ENCODE measurements at places on chromosomes 3 and 15.

GRCh38 chr15:43006991-43007390, 86.4 kb upstream of the TTBK2 start:
- no peak for DNase-seq

GRCh38 chr3:107208796-107209195, 168.4 kb upstream of the CCDC54 start:
- DNase-seq, result no peak

DNA sequence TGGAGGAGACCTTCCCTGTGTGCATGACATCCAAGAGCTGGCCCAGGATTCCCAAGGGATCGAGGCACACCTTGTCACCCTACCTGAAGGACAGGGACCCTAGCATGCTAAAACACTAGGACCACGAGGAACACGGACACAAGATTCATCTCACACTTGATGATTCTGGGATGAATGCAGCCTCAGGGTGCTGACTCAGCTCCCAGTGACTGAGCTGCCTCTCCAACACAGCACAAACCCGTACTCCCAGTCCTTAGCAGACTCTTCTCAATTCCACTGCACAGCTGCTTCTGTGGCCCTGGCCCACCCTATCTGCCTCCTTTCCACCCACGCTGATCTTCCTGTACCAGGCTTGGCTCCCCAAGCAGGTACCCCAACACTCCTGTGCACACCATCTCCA, 9.1 kb upstream of the OXTR start:
- no peak for DNase-seq

GRCh38 chr3:13553686-13554085, 4.8 kb downstream of the FBLN2 start:
- no peak for DNase-seq

DNA sequence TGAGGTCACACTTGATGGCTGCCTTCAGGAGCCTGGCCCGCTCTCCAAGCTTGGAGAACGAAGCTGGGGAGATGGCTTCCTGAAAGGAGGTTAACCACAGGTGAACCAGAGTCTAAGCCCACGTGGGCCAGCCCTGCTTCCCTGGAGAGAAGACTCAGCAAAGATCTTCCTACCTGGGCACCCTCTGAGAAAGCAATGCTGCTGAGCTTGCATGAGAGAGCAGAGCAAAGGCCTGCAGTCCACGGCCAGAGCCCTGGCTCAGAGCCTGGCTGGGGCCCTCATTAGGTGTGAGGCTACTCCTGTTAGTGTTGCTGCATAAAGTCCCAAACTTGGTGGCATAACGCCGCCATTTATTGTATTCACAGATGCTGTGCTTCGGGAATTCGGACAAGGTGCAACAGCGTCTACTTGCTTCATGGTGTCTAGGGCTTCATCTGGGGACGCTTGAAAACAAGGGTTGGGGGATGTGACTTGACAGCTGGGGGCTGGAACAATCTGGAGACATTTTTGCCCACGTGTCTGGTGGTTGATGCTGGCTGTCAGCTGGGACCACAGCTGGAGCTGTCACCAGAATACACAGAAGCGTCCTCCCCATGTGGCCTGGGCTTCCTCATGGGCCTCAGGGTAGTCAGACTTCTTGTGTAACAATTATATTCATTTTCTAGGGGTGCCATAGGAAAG, 87.9 kb upstream of the MEF2A start:
- DNase-seq, result no peak

GRCh38 chr3:87833039-87833377, 225.8 kb downstream of the CGGBP1 start:
- no peak for DNase-seq

DNA sequence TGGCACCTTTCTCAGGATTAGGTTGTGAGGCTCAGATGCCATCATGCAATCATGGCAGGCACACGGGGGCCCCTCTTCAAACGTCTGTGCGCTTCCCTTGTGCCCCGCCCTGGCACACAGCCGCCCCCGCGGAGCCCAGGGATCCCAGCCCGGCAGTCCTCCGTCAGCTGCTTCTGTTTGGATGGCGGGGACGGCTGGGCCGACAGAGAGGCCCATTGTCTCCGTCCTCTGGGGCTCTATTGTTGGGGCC, 849 bp upstream of the HDAC11 start:
- DNase-seq, result no peak

DNA sequence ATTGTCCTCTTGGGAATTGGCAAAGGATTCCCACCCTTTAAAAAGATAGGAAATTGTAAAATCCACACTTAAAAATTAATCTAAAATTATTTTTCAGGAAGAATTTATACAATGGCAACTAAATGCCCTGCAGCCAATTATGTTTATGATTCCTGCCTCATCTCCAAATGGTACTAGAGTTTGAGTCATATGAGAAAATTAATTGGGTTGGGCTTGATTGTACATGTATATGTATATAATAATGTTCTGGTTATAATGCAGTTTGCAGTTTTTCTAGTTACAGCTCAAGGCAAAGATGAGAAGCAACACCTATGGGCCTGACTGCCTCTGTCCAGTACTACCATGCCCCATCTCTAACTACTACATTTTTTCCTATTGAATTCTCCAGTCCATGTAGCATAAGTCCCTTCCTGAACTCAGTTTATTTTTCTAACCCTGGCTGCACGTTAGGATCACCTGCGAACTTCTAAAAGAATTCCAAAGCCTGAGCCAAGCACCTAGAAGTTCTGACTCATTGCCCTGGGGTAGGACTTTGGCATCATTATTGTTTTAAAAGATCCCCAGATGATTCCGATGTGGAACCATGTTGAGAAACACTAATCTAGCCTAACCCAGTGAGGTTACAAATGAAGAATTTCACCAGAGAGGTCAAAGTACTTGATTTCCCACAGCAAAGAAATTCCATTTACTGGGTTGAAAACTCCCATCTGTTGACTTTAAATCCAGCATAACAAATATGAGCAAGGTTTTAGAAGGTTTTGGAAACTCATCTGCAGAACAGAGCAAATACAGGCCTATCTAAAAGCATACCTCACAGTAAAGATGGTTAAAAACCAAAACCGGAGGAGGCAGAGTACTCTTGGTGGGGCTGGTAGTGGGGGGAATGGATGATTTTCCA, 19.4 kb downstream of the TGFBR2 start:
- no peak for DNase-seq

DNA sequence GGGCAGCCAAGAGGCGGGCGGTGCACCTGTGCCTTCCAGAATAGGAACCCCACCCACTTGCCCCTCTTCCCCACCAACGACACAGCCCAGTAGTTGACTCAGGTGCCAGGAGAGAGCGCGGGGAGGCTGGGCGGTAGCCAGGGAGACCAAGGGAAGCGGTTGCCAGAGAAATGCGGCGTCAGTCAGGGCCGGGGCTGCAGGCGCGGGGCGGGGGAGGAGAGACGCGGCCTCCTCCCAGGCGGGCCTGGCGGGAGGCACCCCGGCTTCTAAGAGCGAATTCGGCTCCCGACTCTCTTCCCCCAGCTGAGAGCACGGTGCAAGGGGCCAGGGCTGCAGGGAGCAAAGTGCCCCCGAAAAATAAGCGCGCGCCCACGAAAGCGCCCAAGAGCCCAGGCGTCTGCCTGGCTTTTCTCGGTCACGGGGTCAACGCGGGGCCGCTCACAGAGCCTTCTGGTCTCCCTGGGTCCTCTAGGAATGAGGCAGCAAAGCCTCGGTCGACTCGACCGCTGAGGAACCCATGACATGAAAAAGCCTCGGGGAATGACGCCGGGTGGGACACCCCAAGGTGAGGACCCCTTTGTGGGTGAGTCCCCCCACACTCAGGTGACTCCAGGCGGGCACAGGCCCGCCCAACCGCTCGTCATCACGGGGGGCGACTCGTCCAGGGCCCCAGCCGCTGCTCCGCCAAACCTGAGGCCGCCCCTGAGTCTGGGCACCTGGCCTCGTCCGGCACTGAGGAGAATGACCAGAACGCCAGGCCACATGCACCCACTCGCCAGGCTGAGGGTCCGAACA, 716 bp downstream of the CPEB1 start:
- no peak for DNase-seq

GRCh38 chr3:123841476-123842238, 42.5 kb downstream of the MYLK start:
- DNase-seq, result no peak

DNA sequence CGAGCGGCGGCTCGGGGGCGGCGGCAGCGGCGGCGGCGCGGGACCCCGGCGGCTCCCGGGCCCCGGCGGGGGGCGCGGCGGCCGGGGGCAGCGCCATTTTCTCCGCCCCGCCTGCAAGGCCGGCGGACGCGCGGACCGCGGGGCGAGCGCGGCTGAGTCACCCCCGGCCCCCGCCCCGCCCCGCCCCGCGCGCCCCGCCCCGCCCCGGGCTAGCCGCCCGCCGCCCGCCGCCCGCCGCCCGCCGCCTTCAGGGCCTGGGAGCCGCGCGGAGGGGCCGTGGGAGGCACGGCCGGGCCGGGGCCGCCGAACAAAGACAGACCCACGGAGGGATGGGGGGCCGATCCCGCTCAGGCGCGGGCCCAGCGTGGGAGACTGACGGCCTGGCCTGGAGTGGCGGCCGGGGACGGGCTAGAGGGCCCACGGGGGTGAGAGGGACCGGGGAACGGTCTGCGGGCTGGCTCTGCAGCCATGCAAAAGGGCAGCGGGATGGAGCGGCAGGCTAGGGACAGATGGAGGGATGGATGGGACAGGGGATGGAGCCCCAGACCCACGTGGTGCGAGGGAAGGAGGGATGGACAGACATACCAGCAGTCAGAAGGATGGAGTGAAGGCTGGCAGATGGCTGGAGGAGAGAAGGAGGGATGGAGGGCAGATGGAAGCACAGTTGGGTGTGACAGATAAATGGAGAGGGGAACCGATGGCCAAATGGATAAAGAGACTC, at the start of gene EIF4E3:
Gene EIF4E3, minus strand, starts transcription at position 132 of the 721 bp plus-strand sequence. Its CDS starts 35 bp downstream, at position 97.
- DNase-seq, result no peak

- DNase-seq, result no peak
Measured at GRCh38 chr15:78239811-78240210, 5.4 kb upstream of the ACSBG1 start.

- no peak for DNase-seq
Measured at GRCh38 chr3:42080453-42080872, 10.7 kb upstream of the TRAK1 start.

- no peak for DNase-seq
Measured at GRCh38 chr3:46068501-46068900, 41.2 kb upstream of the XCR1 start.

- no peak for DNase-seq
Measured at GRCh38 chr3:52998771-52999513, 46.9 kb downstream of the SFMBT1 start.

DNA sequence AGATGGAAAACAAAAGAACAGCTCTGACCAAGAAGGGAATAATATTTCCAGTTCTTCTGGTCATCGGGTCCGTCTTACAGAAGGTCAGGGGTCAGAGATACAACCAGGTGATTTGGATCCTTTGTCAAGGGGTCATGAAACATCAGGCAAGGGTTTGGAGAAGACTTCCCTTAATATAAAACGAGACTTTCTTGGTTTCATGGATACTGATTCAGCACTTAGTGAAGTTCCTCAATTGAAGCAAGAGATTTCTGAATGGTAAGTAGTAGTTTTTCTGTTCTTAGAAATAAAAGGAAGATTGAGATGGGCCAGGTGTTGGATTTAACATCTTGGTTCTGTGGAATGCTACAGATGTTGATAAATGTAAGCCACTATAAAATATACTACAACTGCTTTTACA, 9.5 kb downstream of the MGA start:
- no peak for DNase-seq

DNA sequence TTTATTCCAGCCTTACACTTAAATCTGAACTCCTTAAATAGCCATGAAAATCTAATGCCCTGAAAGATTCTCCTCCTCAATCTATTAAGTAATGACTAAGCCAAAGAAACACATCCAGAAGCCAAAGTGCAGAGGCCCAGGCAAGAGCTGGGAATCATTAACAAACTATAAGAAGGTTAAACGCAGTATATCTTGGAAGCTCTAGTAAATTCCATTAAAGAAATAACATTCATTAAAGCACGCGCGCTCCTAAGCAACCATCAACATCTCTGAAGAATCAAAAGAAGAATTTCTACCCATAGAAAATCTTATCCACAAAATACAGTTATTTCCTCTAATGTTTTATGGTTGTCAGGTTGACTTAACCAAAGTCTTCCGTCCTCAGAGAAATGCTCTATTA, 29.5 kb downstream of the MB21D2 start:
- no peak for DNase-seq

- no peak for DNase-seq
Measured at GRCh38 chr3:134803652-134804051, 8.6 kb downstream of the EPHB1 start.

DNA sequence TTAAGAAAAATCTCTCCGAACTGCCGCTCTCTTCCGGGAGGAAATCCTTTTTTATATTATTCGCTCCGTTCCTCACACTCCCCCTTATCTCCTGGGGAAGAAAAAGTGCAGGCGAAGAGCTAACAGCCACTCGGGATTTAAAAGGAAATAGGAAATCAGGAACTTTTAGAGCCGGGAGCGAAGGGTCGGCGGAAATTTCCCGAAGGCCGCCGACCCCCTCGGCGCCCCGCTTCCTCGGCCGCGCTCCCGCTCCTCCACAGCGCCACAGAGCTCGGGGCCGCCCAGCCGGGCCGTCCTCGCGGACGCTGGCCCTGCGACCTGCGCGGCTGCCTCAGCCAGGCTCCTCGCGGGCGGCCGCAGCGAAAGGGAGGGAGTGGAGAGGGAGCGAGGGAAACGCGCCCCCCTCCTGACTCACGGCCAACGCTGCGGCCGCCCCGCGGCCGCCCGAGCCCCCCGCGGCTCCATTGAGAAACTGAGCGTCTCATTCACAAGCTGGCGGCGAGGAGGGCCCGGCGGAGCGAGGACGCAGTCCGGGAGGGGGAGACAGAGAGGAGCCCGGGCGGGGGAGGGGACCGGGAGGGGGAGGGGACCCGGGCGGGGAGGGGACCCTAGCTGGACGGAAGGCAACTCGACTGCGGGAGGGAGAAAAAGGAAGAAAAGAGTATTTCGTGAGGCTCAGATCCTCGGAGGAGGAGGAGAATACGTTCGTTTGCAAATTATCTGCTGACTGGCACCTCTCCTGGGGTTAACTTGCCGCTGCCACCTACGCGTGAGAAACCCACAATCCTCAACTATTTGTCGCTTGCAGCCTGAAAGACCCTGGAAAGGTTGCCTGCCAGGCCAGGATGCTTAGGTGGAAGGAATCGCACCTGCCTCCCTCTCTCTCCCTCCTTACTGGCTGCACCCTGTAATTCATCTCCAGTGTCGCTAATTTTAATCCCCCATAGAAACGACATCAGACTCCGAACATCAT, at the start of gene PTPN9:
Gene PTPN9, minus strand, starts transcription at position 368 of the 973 bp plus-strand sequence. CDS start 539 bp downstream, outside the sequence.
- DNase-seq, result no peak

GRCh38 chr3:124318656-124319055, 326.7 kb upstream of the ROPN1 start:
- no peak for DNase-seq

GRCh38 chr15:68249058-68249713, 19.7 kb upstream of the CLN6 start:
- DNase-seq, result no peak

Data from AG04449 (cell line).